ENCODE measurements at places on chromosomes 5 and 9. TPM values are rescaled to one million over a fixed set of nuclear protein-coding genes. Genes with fewer than 3 reads are reported as not detected.

The SCGB3A2 gene
- total RNA-seq: not detected

The GGTA1 gene
- not detected for total RNA-seq

The DOCK8 gene
- 319 TPM for total RNA-seq

The CCL19 gene
- total RNA-seq: not detected

The TMC1 gene
- not detected for total RNA-seq

The SLCO6A1 gene
- total RNA-seq: not detected

The HARS2 gene
- total RNA-seq: 41.7 TPM

The WDR38 gene
- not detected for total RNA-seq

The CMYA5 gene
- total RNA-seq: 0.28 TPM

The KCTD16 gene
- 0.22 TPM for total RNA-seq

The PCDHB3 gene
- not detected for total RNA-seq

The FAM151B gene
- total RNA-seq: not detected

The HMGXB3 gene
- total RNA-seq: 41.3 TPM

The SOHLH1 gene
- total RNA-seq: not detected

The CDC25C gene
- total RNA-seq: 11.9 TPM

The FOXI1 gene
- total RNA-seq: not detected

The IL4 gene
- total RNA-seq: not detected

The NEUROG1 gene
- total RNA-seq: not detected

The PRSS3 gene
- total RNA-seq: not detected

The MARCHF11 gene
- total RNA-seq: not detected

The TRIP13 gene
- 18.3 TPM for total RNA-seq

The PCDHA1 gene
- total RNA-seq: not detected

The SPATA6L gene
- total RNA-seq: 1.0 TPM

The TLE4 gene
- 68.8 TPM for total RNA-seq

The HRH2 gene
- total RNA-seq: 29.0 TPM

The MYO10 gene
- not detected for total RNA-seq

The HMMR gene
- 54.5 TPM for total RNA-seq

The ZNF618 gene
- total RNA-seq: 0.60 TPM

The FUT7 gene
- 0.62 TPM for total RNA-seq

The SLC23A1 gene
- 1.3 TPM for total RNA-seq

The PCDHGB1 gene
- not detected for total RNA-seq

The TEK gene
- not detected for total RNA-seq

The PHF24 gene
- not detected for total RNA-seq

The PCDHB9 gene
- not detected for total RNA-seq

The PCDH12 gene
- total RNA-seq: 0.14 TPM

The PCDHB10 gene
- not detected for total RNA-seq

Data from activated naive CD8-positive, alpha-beta T cell treated with anti-CD3 and anti-CD28 coated beads, Interleukin-2, amount 10 ng/mL, durations not matched to agents 7 days and 5 days (primary cell).